Stimulated activated CD8-positive, alpha-beta memory T cell treated with anti-CD3 and anti-CD28 coated beads, Interleukin-7, amount 100 ng/mL, for 1 hour (primary cell): ENCODE measurements at places on chromosomes 1 and 21.

DNA sequence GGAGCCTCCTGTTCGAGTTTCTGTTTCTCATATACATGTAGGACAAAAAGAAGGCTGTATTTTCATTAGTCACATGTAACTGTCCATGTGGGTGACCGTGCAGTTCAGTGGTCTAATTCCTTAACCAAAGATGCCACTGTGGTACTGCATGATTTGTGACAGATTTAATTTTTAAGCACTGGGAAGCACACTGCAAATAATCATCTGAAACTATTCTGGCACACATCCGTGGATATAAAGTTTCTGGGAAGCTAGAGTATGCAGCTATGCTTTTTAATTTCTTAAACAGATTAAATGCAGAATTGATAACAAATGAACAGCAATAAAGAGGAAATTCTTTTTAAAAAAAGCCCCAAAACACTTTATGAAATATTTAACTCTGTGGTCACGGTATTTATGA is 254.8 kb downstream of the LMO4 start:
- DNase-seq: no peak

DNA sequence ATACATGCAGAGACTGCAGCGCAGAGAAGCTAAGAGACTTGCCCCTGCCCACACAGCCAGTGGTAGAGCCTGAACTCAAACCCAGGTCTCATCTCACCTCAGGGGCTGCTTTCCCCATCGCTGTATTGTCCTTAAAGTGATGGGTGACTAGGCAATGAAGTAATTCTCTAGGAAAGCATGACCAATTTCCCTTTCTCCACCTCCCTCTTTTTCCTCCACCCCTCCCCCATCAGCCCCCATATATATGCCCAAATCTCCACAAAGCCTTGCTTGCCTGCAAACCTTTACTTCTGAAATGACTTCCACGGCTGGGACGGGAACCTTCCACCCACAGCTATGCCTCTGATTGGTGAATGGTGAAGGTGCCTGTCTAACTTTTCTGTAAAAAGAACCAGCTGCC is at the start of gene IL24:
TSS of gene IL24 (plus strand) at position 269 of the 400 bp plus-strand sequence. CDS start 390 bp downstream, outside the sequence.
- DNase-seq: no peak

DNA sequence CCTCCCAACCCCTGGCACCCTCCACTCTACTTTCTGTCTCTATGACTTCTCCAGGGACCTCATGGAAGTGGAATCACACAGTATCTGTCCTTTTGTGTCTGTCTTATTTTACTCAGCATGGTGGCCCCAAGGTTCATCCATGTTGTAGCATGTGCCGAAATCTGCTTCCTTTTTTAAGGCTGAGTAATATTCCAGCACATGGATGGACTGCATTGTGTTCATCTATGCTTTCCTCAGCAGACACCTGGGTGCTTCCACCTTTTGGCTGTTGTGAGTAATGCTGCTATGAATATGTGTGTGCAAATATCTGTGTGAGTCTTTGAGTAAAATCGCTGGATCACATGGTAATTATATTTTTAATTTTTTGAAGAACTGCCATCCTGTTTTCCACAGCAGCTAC is 1.6 kb upstream of the PFKL start:
- DNase-seq: no peak

DNA sequence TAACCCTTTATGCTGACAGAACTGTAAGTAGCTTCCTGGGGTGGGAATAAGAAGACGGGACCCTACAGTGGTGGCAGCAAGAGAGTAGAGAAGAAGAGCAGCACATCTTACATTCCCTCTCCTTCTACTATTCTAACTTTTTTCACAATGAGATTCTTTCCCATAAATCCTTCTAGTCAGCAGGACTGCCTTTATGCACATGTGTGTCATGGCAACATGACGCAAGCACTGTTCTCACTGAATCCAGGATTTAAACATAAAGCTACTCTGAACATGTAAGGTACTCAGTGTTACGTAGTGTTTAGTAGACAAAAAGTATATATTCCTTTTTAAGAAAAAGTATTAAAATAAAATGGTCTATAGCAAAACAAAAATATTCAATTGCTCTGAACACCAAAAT is 309.7 kb upstream of the LYPLAL1 start:
- DNase-seq: no peak

DNA sequence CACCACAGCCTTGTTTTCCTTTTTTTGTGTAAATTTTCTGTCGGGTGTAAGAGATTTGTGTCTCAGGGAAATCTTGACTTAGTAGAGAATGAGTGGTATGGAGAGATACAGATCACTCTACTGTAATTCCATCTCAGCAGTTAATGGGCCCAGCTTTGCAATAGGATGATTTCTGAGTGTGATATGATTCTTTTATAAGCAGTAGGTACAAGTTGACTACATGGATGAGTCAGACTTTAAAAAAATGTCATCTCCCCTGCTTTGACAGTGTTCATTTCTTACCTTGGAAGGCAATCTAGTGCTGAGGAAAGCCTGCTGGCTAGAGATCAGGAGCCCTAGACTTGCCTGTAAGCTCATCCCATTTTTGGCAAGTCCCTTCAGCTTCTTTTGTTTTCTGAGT is 261.9 kb downstream of the RYR2 start:
- DNase-seq: no peak
